ENCODE measurements at places on chromosomes 3 and 15.

DNA sequence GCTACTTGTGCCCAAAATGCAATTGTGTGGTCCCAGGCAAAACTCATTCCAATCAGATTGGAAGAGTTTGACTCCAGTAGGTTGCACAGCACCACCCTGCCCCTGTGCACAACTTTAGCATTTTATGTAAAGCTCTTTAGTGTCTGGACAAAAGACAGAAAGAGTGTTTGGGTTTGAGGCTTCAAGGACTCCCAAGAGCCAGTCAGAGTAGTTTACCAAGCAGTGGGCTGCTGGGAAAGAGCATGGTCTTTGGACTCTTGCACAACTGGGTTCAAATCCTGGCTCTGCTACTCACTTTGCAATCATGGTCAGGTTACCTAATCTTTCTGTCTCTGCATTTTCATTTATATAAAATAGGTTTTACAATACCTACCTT, 75.8 kb upstream of the UMPS start:
- no peak for DNase-seq

GRCh38 chr15:52546031-52546751, 17.5 kb upstream of the MYO5A start:
- DNase-seq: no peak

DNA sequence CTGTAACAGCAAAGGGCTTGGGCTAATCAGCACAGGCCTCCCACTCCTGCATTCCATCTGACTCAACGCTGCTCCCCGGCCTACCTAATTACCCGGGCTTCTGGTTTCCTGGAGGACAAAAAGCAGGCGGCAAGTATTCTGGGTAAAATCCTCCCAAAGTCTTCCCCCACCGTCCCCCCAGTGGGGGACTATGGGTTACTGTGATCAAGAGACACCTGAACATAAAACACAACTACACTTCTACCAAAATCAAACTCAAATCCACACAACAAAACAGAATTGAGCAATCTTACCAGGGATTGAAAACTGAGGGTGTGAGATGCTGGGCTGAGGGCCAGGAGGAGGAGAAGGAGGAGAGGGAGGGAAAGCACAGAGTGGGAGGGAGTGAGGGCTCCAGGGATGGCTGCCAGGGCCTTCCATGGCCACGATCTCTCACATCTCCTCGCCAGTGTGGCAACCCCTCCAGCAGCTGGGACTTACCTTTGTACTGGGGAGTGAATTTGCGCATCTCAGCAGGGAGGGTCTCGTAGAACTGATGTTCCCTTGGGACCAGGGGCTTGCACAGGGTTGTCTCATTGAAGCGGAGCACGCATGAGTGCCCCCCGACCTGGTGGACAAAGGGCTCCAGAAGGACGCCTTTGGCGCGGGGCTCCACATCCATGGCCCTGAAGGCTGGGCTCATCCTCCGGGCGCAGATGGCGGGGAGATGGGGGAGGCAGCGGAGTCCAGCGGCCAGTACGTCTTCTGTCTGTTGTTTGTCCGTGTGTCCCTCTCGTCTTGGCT, 9.1 kb upstream of the NCKIPSD start:
- no peak for DNase-seq

DNA sequence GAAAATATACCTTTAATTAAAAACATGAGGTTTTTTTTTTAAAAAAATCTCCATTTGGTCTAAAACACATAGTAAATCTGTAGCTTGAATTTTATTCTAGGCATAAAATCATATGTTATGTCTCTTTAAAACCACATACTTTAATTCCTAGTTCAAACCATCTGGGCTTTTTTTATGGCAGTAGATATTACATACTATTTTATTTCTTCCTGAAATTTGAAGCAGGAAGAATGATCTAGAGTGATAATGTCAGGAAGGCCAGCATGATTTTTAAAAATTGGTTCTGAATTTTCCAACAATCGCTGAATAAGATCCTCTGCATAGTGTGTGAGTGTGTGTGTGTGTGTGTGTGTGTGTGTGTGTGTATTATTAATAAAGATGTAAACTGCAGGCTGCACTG, 420.3 kb downstream of the NAALADL2 start:
- no peak for DNase-seq

DNA sequence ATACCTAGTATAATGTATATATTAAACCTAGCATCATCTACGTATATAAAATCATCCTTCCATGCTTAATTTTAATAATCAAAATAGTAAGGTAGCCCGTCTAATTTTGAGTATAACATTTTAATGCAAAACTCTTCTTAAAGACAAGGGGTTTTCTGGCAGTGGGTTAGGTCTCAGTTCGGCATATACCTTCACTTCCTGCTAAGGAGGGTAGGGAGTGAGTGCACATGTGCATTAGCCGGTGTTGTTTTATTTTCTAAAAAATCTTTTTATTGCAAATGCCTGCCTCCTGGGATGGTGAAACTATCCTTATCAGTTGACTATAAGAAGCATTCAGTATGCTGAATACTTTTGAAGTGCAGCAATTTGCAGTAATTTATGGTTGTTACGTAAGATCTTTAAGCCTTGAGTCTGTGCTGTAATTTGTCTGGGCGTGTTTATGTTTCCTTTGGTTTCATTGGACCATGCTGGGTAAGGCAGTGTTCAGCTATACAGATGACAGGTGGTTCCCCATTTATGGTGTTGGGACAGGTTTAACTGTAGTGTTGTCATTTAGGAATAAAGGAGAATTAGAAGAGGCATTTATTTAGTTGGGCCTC, 11.7 kb downstream of the ARHGEF26 start:
- no peak for DNase-seq

DNA sequence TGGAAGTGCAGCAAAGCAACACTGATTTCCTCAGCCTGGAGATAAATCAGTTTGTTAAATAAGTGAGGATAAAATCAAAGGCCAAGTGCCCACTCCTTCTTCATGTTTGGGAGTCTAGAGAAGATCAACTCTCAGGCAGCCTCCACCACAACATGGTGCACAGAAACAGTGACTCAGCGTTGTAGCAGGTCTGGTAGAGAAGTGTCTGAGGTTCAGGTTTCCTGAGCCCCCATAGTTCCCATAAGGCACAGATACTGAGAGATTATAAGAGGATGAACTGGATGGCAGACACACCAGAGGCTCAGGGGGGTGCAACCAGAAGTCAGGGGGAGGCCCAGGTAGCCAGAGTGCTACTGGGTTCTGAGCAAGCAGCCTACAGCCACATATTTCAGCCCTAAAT, 166.7 kb downstream of the FRMD5 start:
- no peak for DNase-seq

GRCh38 chr15:70091726-70092463, 5.8 kb downstream of the TLE3 start:
- peak; percentile 57 for DNase-seq

DNA sequence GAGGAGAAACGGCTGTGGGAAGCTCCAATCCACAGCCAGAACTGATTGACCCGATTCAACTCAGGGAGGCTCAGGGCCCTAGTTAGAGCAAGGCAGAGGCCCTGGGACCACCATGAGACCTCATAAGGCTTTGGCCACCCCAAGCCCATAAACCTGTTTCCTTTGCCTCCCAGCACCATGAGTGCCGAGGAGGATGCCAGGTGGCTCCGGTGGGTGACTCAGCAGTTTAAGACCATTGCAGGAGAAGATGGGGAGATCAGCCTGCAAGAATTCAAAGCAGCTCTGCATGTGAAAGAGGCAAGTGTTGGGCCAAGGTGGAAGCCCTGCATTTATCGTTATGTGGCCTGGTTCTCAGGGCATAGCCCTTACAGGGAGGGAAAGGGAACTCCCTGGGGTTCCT, 11.9 kb downstream of the NOX5 start:
- DNase-seq: no peak

- DNase-seq: no peak
These were observed 18.5 kb downstream of the PLA2G4E start for GRCh38 chr15:42002333-42002732.

DNA sequence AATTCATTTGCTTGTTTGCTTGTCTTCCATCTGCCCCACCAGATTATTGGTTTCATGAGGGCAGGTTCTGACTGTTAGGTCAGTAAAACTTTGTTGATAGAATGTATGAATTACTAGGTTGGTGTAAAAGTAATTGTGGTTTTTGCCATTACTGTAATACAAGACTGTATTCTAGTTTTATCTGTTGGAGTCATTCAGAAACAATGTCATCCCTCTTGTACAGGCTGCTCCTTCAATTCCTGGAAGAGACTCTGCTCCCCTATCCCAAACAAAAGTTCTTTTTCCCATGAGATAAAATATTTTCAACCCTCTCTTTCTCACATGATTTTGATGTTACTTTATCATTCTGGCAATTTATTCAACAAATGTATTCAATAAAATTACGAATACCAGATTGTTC, 115.0 kb downstream of the CHST2 start:
- DNase-seq: no peak

DNA sequence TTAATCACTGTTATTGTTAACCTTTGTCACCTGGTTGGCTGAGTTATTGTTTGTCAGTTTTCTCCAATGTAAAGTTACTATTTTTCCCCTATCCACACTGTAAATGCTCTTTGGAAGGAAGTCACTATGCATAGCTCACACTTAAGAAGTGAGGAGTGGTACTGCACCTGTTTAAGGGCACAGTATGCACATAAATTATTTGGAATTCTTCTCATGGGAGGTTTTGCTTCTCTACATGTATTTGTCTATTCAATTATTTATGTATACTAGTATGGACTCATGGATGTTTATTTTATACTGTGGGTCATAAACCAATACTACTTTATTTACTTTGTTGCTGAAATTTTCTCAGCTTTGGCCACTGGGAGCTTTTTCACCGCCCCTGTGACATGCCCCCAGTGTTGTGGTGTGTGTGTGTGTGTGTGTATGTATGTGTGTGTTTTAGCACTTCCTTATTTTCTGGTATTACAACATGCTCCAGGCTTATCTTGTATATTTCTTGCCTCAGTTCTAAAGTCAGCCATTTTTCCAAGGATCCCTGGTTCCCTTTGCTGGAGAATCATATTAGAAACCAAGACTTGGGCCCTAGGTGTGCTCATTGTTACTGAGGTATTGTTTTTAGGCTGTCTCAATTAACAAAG, 290.5 kb downstream of the KBTBD8 start:
- DNase-seq: no peak

- DNase-seq: no peak
These were observed 73.0 kb upstream of the FRMD4B start for GRCh38 chr3:69458803-69459365.

DNA sequence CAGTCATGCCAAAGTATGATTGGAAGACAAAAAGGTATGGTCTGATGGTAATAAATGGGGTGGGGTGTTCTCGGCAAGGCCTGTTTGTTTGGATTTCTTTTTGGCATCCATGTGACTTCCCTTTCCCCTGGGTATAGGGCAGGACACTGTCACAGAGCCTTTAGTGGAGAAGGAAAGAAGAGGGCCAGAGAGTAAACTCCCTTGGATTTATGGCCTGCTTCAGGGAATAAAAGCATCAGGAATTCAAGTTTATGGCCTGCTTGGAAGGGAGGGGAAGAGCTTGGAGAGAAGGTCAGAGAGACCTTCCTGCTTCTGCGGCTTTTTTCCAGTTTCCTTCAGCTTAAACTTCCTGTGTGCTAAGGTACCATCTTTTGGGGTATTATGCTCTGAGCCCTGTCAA, 179.4 kb upstream of the ADAMTS9 start:
- no peak for DNase-seq

GRCh38 chr3:137163958-137164357, 206.2 kb downstream of the IL20RB start:
- DNase-seq: no peak

DNA sequence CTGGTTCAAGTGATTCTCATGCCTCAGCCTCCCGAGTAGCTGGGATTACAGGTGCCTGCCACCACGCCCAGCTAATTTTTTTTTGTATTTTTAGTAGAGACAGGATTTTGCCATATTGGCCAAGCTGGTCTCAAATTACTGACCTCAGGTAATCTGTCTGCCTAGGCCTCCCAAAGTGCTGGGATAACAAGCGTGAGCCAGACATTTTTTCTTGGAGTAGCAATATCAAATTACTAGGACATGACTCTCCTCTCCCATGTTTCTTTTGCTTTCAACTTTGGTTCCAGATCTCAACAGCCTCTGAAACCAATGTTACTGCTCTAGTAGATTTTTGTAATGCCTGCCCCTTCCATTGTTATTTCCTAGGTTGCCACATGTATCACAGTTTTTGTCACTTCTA, 462.0 kb downstream of the GBE1 start:
- DNase-seq: no peak

- no peak for DNase-seq
These were observed 6.5 kb downstream of the ZNF589 start for GRCh38 chr3:48247401-48247811.

DNA sequence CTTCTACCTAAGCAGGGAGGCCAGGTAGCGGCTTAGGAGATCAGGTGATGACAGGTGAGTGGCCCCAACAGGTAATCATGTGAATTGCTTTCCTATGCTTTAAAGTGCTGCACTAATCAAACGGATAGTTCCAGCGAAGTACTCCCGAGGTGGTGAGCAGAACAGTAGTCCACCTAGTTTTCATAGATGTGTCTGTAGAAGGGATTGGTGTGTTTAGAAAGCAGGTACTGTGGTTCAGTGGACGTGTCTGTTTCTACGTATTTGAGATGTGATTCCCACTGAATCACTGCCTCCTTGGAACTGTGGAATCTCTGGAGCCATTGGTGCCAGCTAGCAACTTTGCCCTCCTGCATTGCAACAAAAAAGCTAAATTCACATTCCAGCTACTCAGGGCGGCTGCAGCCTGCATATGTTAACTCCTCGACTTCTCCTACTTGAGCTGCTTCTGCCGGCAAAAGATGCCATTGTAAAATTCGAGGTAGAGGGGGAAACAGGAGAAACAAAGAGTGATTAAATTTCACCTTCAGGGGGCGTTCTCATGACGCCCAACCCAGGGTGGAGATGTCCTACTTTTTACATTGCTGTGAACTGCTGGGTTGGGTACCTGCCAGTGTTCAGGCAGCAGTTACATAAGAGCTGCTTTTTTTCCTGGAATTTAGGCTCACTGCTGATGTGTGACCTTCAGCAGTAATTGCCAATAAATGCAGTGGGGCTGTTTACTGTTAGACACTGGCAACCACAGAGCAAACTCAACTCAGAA, 227.3 kb downstream of the ITPR1 start:
- no peak for DNase-seq

GRCh38 chr15:51379390-51379789, 37.9 kb downstream of the GLDN start:
- DNase-seq: no peak

DNA sequence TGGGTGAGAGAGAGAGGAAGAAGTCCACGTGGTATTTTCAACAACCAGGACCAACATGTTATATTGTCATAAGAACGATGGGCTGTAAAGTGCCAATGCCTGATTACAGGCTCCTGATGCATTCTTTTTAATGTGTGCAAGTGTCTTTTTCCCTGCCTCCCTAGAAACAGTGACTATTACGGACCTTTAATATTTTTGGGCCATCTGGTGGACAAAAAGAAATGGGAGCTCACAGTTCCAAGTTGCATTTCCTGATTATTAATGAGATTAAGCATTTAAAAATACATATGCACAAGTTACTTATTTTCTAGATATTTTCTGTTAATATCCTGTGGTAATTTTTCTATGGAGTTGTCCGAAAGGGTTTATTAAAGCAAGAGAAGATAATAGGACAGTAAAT, 530.2 kb downstream of the NR2F2 start:
- DNase-seq: no peak

GRCh38 chr3:197151580-197151979, 122.0 kb upstream of the MELTF start:
- peak; percentile 23 for DNase-seq
